PC-3 (cell line): ENCODE measurements at places on chromosomes 5 and 9. TPM values are rescaled to one million over a fixed set of nuclear protein-coding genes. Genes with fewer than 3 reads are reported as not detected.
A peak's percentile ranks its signal among the peaks of the same experiment; 100 is the strongest.

DNA sequence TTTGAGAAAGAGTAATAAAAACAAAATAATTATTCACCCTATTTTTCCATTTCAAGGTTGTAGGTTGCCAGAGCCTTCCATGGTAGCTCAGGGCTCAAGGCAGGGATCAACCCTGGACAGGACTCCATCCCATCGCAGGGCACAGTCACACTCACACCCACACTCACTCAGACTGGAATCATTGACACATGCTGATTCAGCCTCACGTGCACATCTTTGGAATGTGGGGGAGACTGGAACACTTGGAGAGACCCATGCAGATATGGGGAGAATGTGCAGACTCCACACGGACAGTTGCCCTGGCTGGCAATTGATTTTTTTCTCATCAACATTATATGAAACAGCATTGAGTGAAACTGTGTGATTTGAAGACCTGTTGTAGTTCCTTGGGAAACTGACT, 234.1 kb downstream of the ADGRV1 start:
- H3K27me3 ChIP-seq = no peaks in the 10 kb centered on the region
- no peak overlapping the region for H3K27ac ChIP-seq
- no peaks in the 10 kb centered on the region for H3K4me1 ChIP-seq
- DNase-seq = peak; percentile 40
- H3K36me3 ChIP-seq = 0 out of 2 replicates have a peak, but pooled peaks cover 7% of the 10 kb centered on the region

DNA sequence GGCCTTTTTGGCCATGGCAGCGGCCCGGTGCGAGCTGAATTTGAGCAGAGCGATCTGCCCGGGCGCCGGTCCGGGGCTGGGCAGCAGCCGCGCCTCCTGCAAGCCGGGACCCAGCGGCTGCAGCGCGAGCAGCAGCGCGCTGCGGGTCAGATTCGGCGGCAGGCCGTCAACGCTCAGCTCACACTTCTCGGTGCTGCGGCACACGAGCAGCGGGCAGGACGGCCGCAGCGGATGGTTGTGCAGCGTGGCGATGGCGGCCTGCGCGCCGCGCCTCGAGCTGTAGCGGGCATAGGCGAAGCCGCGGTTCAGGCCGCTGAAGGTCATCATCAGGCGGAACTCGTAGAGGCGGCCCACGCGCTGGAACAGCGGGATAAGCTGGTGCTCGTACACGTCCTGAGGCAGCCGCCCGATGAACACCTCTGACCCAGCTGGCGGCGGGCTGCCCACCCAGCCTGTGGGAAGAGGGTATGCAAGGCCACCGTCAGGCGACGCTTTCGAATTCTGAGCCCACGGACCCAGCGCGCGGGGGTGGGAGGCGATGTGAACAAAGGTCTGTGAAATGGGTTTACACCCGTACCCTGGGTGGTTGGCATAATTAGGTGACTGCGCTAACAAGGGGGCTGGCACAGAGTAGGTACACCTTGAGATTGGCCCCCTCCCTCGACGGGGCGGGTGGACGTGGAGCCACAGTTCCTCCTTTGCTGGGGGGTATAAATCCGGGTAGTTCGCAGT, 755 bp downstream of the DND1 start:
- H3K4me1 ChIP-seq = no peaks in the 10 kb centered on the region
- no peak overlapping the region for H3K27ac ChIP-seq
- H3K27me3 ChIP-seq = no peaks in the 10 kb centered on the region
- no peak for DNase-seq
- H3K36me3 ChIP-seq = peaks cover 24% of the 10 kb centered on the region

- H3K4me1 ChIP-seq = peaks cover 10% of the 10 kb centered on the region
- no peak for DNase-seq
- H3K36me3 ChIP-seq = no peaks in the 10 kb centered on the region
- H3K4me3 ChIP-seq = no peak overlapping the region
These were observed 62.4 kb downstream of the MEF2C start for GRCh38 chr5:88820581-88820980.

GRCh38 chr9:7452378-7452777, 347.2 kb downstream of the DMAC1 start:
- H3K36me3 ChIP-seq = no peaks in the 10 kb centered on the region
- H3K4me3 ChIP-seq = no peak overlapping the region
- no peaks in the 10 kb centered on the region for H3K4me1 ChIP-seq
- no peaks in the 10 kb centered on the region for H3K27me3 ChIP-seq
- no peak overlapping the region for H3K27ac ChIP-seq

- no peak overlapping the region for H3K4me3 ChIP-seq
- H3K27ac ChIP-seq = no peak overlapping the region
- no peaks in the 10 kb centered on the region for H3K4me1 ChIP-seq
- peak; percentile 1 for DNase-seq
- H3K36me3 ChIP-seq = no peaks in the 10 kb centered on the region
These were observed 479.4 kb downstream of the DMAC1 start for GRCh38 chr9:7320139-7320538.

DNA sequence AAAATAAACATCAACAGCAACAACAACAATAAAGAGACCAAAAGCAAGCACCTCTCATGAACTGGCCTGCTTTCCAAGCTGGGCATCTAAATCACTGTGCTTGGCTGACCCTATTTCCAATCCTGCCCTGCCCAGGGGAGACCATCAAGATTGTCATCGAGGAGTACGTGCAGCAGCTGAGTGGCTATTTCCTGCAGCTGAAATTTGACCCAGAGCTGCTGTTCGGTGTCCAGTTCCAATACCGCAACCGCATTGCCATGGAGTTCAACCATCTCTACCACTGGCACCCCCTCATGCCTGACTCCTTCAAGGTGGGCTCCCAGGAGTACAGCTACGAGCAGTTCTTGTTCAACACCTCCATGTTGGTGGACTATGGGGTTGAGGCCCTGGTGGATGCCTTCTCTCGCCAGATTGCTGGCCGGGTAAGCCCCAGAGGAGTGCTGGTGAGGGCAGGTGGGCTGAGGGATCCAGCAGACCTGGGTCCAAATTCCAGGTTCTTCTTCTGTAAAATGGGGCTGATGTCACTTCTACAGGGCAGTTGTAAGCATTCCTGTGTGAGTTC, 15.6 kb downstream of the PTGS1 start:
- H3K27me3 ChIP-seq = no peaks in the 10 kb centered on the region
- DNase-seq = no peak
- no peaks in the 10 kb centered on the region for H3K36me3 ChIP-seq

DNA sequence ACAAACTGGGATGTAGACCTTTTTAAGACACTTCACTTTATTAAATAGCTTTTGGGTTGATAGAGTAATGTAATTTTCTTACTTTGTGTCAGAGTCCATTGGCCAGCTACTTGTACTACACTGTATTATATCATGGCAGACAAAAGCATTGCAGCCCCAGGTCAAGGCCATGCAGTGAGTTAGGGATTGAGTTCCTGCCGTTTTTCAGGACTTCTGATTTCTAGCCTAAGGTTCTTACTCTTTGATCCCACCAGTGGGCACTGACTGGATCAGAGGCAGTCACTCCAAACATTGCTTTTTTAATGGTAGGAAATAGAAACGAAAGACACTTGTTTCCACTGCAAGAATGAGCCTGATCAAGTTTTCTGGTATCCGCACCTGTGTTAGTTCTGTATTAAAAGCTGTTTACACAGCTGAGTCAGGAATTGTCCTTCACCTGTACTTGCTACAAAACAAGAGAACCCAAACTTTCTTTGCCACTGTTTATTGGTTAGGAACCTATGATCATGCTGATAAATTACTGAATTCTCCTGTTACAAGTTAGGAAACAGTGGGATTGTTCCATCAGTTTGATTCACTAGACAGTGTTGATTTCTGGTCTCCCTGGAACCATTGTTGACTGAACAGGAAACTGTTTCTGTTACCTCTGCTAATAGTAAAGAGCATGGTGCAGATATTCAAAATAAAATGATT, 22.1 kb downstream of the LRRC70 start:
- H3K36me3 ChIP-seq = peaks cover 3% of the 10 kb centered on the region; the same call in 1 of the 2 replicates
- H3K4me3 ChIP-seq = no peak overlapping the region
- no peaks in the 10 kb centered on the region for H3K27me3 ChIP-seq
- peak; percentile 68 for DNase-seq

DNA sequence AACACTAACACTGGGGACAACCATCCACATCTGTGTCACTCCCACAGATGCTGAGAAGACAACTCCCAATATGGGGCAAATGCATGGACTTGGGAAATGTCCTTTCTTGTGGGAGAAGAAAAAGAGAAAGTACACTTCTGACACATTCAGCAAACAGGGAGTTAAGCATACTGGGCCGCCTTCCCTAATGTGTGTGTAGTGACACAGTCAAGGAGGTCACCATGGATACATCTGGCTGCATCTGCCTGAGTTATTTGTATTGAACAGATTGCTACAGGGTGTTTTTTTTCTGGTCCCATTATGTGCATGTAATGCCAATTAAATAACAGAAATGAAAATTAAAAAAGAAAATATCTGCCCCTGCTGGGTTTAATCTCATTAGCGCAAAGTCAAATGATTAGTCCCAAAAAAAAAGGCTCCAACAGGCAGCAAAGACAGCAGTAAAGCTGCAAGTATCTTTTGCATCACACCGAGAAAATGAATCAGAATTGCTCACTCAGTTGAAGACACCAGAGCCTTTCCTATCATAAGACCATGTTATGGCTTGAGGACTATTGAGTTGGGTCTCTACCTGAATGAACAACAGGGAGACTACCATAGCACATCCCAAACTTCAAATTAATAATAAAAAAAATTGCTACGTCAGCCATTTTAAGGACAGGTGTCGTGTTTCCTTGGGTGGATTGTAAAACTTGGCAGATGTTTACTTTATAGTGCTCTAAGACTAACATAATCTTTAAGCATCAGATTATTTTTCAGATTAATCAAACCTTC, 395.9 kb downstream of the DTWD2 start:
- no peaks in the 10 kb centered on the region for H3K36me3 ChIP-seq
- H3K27ac ChIP-seq = no peak overlapping the region
- DNase-seq = no peak
- H3K27me3 ChIP-seq = no peaks in the 10 kb centered on the region

DNA sequence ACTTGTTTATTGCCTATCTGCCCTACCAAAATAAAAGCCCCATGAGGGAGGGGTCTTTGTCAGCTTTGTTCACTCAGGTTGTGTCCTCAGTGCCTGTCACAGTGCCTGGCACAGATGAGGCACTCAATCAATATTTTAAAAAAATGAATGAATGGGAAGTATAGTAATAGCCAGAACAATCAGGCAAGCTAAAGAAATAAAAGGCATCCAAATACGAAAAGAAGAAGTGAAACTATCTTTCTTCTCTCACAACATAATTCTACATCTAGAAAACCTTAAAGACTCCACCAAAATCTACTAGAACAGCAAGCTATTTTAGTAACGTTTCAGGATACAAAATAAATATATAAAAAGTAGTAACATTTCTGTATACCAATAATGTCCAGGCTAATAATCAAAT, 37.8 kb upstream of the C5orf63 start:
- H3K27ac ChIP-seq = no peak overlapping the region
- DNase-seq = no peak
- H3K4me3 ChIP-seq = no peak overlapping the region

GRCh38 chr5:98768160-98768959, 5.1 kb upstream of the RGMB start:
- H3K36me3 ChIP-seq = no peaks in the 10 kb centered on the region
- H3K27me3 ChIP-seq = no peaks in the 10 kb centered on the region
- peak; percentile 80 for DNase-seq
- H3K4me3 ChIP-seq = peak overlapping the region; percentile 89
- H3K27ac ChIP-seq = no peak overlapping the region
- H3K4me1 ChIP-seq = peaks cover 14% of the 10 kb centered on the region

GRCh38 chr5:14270209-14270702, 127.1 kb downstream of the TRIO start:
- DNase-seq = peak; percentile 83
- H3K27me3 ChIP-seq = no peaks in the 10 kb centered on the region
- H3K4me3 ChIP-seq = no peak overlapping the region
- peaks cover 29% of the 10 kb centered on the region for H3K36me3 ChIP-seq
- peaks cover 55% of the 10 kb centered on the region for H3K4me1 ChIP-seq

DNA sequence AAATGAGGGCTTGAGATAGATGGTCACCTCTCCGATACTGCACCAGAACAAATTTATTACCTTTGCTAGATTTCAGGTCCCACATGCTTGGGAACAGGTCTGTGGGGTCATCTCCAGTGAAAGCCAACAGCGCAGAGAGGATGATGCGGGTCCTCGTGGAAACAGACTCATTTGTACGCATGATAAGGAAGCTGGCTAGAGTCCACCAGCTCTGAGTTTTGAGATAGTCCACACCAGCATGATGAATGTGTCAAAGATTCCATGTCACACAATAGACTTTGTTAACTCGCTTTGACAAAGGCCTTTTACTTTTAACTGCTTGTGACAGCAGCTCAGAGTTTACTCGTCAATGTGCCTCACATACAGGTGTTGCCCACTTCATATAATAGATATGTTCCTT, 105.4 kb upstream of the TBCA start:
- no peak overlapping the region for H3K4me3 ChIP-seq
- no peaks in the 10 kb centered on the region for H3K36me3 ChIP-seq
- DNase-seq = no peak
- H3K4me1 ChIP-seq = peaks cover 31% of the 10 kb centered on the region
- H3K27ac ChIP-seq = peak overlapping the region; percentile 88

DNA sequence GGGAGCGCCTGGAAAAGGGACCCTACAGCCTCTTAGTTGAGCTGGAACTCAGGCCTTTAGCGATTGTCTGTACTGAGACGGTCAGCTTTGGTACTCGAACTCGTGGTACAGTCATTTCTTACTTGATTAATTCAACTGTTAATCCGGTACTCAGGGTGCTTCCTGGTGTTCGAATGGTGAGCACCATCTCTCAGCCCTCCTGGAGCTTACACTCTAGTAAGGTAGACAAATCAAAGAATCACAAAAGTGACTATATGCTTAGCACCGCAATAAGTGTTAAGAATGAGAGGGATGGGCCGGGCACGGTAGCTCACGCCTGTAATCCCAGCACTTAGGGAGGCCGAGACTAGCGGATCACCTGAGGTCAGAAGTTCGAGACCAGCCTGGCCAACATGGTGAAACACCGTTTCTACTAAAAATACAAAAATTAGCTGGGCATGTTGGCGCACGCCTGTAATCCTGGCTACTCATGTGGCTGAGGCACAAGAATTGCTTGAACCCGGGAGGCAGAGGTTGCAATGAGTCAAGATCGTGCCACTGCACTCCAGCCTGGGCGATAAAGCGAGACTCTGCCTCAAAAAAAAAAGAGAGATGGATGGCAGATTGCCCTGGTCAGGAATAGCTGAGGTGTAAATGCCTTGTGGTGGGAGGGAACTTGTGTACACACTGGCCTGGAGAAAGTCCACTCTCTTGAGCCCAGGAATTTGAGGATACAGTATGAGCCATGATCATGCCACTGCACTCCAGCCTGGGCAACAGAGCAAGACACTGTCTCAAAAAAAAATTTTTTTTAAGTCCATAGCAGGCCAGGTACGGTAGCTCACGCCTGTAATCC, 981 bp downstream of the TCOF1 start:
- peaks cover 19% of the 10 kb centered on the region; the same call in 1 of the 2 replicates for H3K4me1 ChIP-seq
- H3K4me3 ChIP-seq = peak overlapping the region; percentile 94
- H3K27ac ChIP-seq = peak overlapping the region; percentile 35
- H3K27me3 ChIP-seq = no peaks in the 10 kb centered on the region
- peaks cover 39% of the 10 kb centered on the region for H3K36me3 ChIP-seq
- peak; percentile 28 for DNase-seq

TXNDC8 gene
- not detected in 2 replicates for total RNA-seq

RMRP gene
- total RNA-seq = 23,421 and 36,790 TPM in 2 replicates

DDX31 gene
- total RNA-seq = 14.2 and 14.6 TPM in 2 replicates

CCNJL gene
- total RNA-seq = 7.7 and 9.3 TPM in 2 replicates
